ENCODE measurements at places on chromosomes 11 and 22.

DNA sequence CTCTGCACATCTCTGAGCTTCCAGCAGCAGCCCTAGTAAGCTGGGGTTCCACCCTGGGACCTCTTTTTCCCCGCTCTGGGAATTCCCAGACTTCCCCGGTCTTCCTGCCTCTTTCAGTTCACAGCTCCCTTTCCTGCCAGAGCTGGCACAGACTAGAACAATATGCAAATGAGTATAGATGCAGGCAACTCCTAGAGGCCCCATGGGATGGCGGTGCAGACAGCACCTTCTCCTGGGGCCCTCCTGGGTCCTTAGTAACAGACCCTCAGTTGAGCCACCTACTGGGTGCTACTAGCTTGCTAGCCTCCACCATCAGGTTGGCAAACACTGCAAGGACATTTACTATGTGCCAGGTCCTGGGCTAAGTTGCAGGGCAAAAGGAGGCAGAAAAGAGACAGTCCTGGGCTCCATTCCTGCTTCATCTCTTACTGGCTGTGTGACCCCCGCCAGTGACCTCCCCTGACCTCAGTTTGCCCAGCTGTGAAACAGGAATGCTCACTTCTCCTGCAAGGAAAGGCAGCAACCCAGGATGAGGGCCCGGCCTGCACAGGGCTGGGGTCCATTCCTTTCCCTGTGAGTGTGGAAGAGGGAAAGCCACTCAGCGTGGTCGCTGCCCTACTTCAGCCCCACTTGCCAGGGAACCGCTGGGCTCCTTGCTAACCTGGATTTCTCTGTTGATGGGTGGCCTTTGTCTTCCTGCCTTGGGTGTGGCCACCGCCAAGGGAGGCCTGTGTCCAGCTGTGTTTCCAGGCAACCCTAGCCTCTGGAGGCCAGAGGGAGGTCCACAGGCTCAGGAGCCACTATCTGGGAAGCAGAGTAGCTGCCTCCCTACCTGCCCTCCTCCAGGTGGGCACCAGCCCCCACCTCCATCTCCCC, 7.3 kb downstream of the RELT start:
- DNase-seq, result no peak

GRCh38 chr11:116918925-116919655, 81.7 kb upstream of the APOA1 start:
- no peak for DNase-seq

DNA sequence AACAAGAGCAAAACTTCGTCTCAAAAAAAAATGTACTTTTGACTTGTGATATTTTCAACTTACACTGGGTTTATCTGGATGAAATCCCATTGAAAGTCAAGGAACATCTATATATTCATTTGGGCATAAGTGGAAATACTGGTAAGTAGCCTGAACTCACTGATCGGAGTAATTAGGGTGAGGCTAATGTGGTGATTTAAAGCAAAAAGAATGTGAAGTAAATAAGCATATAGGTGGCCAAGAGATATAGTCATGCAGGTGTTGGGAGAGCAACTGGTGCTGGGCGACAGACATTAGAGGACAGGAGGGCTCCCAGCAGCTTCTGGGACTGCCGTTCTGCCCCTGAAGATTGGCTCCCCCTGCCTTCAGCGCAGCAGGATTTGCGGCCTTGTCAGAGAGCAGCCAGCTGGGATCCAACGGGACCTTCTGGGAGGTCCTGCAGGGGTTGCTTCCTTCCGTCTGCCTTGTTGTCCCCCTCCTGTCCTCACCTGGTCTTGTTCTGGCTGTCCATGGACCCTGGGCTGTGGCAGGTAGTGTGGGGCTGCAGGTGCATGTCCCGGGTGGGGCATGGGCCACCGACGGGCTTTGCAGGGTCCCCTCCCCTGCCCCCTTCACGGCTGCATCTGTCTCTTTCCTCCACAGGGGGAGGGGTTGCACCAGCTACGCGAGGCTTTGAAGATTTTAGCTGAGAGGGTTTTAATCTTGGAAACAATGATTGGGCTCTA, 14.1 kb downstream of the RHBDD3 start:
- no peak for DNase-seq

- no peak for DNase-seq
These were observed 563 bp downstream of the MDK start for GRCh38 chr11:46381819-46382645.

DNA sequence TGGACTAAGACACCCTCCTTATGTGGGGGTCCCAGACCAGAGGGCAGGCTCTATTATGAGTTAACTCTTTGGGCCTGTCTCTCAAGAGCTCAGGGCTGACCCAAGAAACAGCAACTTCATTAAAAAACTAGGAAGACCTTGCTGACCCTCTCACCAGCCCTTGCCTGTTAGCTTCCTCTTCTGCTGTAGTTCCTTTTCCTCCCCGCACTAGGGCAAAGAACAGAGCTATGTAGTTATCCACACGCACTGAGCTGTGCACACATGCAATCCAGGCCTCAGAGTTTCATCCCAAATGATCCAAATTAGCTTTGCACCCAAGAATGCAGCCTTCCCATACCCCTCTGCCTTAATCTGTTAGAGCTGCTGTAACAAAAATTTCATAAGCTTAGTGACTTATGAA, 539.6 kb upstream of the CADM1 start:
- no peak for DNase-seq

- no peak for DNase-seq
These were observed 6.0 kb downstream of the KMT2A start for GRCh38 chr11:118442301-118442700.

DNA sequence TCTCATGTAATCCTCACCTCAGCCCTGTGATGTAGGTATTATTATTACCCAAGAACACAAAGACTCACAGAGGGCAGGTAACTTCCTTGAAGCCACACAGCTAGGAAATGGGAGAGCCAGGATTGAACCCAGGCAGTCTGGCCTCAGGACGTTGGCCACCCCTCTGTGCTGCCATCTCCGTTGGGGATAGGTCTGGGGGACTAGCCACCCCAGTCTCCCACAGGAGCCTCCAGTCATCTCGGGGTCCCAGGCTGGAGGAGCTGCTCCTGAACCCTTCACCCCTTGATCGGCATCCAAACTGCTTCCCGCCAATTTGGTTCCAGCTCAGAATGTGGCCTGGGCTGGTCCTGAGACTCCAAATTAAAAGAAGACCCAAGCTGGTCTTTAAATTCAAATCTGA, 10.4 kb upstream of the TCF20 start:
- DNase-seq, result no peak

DNA sequence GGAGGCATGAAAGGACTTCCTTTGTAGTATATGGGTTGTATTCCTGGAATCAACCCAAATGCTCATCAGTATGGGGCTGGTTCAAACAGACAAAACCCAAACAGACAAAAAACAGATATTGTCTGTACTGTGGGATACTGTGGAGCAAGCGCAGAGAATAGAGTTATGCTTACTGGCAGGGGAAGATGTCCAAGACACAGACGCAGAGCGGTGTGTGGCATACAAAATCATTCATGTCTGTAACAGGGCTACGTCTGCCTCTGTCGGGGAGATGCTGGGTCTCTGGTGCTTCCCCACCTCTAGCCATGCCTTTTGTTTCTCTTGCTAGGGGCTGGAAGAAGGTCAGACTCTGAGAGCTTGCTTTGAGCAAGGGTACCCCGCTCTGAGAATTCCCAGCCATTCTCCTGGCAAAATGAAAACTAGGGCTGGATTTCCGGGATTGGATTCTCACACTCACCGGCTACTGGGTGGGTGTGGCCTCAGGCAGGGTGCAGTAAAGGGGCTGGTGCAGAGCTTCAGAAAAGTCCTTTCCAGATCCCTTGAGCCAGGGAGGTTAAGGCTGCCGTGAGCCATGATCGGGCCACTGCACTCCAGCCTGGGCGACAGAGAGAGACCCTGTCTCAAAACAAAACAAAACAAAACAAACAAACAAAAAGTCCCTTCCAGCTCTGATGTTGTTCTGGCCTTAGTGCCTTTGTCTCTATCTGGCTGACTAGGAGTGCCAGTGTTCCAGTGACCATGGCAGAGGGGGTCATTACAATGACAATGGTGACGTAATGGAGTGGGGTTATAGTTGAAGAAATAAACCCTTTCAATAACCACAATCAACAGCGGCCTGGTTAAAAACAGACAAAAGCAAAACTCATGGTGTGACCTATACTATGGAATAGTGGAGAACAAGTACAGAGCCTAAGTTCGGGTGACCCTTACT, 2.9 kb upstream of the ABCC8 start:
- DNase-seq, result no peak
